Activated T-helper 2 cell treated with anti-CD3 and anti-CD28 coated beads, Interferon-gamma antibody, Interleukin-2, Interleukin-4, amounts not matched to agents 10 μg/mL and 5 μg/mL and 100 μg/mL, durations not matched to agents 14 hours and 24 hours and 36 hours (primary cell): ENCODE measurements at places on chromosomes 6 and 20.

GRCh38 chr6:109118871-109119354 lies 23.6 kb downstream of the CEP57L1 start:
- DNase-seq: no peak
- H3K36me3 ChIP-seq: no peaks in the 10 kb centered on the region
- H3K4me3 ChIP-seq: no peak overlapping the region
- H3K27me3 ChIP-seq: no peaks in the 10 kb centered on the region
- H3K27ac ChIP-seq: no peak overlapping the region

DNA sequence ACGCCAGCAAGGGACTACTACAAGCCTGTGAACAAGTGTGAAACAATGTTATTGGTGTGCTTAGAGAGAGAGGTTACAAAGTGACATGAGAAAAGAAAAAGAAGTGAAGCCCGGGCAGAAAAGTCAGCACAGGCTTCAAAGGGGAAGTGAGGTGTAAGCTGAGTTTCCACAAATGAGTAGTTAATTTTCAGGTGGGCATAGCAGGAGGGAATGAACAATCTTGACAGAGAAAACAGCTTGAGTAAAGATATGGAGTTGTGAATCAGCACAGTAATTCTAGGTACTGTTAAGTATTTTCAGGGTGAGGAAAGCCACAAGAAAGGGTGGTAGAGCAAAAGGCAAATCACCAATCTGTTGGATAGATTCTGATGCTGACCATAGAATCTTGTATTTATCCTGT lies 4.3 kb downstream of the KCNQ5 start:
- H3K4me1 ChIP-seq: peaks cover 45% of the 10 kb centered on the region
- DNase-seq: no peak
- H3K27me3 ChIP-seq: no peaks in the 10 kb centered on the region
- peaks cover 37% of the 10 kb centered on the region for H3K36me3 ChIP-seq

DNA sequence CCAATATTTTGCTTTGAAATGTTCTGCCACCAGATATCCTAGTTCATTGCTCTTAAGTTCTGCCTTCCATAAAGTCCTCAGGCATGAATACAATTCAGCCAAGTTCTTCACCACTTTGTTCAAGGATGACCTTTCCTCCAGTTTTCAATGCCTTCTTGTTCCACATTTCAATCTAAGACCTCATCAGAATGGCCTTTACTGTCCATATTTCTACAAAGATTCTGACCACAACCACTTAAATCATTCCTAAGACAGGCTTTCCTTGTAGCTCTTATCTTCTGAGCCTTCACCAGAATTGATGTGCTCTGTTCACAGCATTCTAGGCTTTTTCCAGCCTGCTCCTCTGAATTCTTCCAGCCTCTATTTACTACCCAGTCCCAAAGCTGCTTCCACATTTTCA lies 319.0 kb downstream of the HACE1 start:
- H3K36me3 ChIP-seq: no peaks in the 10 kb centered on the region
- H3K4me1 ChIP-seq: no peaks in the 10 kb centered on the region
- DNase-seq: no peak

DNA sequence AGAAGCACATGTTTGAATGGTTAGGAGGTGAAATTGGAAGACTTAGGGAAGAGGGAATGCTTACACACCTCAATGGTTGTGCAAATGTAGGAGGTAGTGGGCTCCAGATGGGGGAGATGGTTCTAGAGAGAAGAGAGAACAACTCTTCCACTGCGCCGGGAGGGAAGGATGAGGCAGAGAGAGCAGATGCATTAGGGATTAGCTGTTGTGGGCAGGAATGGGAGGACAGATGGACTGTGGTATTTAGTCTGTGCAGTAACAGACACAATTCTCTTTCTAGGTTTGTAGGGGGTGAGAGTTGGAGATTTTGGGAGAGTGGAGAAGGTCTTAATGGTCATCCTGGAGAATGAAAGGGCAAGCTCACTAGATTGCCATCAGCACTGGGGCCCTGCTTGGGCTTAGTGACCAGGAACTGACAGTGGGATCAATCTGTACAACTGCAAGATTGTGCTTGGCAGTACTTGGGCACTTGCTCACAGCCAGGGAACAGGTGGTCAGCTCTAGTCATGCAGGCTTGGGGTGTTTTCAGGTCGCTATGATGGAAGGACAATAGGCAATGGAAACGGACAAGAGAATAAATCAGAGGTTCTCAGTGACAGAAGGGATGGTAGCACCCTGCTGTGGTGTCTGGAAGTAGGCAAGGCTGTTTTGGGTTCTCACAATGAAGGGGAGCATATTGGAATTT lies 182.0 kb upstream of the MYLIP start:
- H3K4me1 ChIP-seq: peaks cover 3% of the 10 kb centered on the region
- no peak for DNase-seq
- H3K27me3 ChIP-seq: no peaks in the 10 kb centered on the region
- no peaks in the 10 kb centered on the region for H3K36me3 ChIP-seq

DNA sequence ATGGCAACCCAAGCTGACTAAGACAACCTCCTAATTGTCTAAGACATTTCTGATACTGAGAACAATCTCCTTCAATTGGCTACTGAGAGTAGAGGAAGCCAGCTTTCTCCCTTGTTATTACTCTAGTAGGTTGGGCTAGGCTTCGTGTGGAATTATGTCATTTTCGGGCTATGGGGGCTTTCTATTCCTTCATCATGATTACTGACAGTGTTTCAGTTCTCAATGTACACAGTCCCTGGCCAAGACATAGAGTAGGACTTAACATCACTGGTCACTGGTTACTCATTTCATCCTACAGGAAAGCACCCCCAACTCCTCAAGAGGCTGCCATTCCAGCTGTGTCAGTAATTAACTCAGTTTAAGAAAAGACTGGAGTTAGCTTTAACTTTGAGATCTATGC lies 100.0 kb downstream of the KIF6 start:
- peaks cover 8% of the 10 kb centered on the region for H3K27me3 ChIP-seq
- H3K4me3 ChIP-seq: no peak overlapping the region
- no peaks in the 10 kb centered on the region for H3K4me1 ChIP-seq
- no peak overlapping the region for H3K27ac ChIP-seq
- no peak for DNase-seq
- H3K36me3 ChIP-seq: no peaks in the 10 kb centered on the region

DNA sequence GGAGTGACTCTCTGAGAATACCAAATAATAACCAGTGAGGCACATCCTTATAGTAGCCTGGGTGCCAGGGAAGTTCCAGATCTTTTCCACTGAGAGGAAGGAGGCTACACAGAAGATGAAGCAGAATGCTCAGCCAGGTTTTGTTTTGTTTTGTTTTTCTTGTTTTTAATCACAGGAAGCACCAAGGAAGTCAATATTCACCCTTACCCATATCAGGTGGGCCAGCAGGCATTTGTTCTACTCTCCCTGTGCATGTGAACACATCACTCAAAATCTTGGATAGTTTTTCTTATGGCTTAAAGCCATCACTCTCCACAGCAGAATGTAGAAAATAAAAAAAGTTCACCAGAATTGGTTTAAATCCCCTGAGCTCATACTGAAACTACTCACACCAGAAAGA lies 10.5 kb downstream of the SLC17A1 start:
- peaks cover 8% of the 10 kb centered on the region for H3K36me3 ChIP-seq
- peaks cover 7% of the 10 kb centered on the region for H3K4me1 ChIP-seq
- peaks cover 16% of the 10 kb centered on the region for H3K27me3 ChIP-seq
- DNase-seq: no peak
- H3K4me3 ChIP-seq: no peak overlapping the region
- no peak overlapping the region for H3K27ac ChIP-seq

DNA sequence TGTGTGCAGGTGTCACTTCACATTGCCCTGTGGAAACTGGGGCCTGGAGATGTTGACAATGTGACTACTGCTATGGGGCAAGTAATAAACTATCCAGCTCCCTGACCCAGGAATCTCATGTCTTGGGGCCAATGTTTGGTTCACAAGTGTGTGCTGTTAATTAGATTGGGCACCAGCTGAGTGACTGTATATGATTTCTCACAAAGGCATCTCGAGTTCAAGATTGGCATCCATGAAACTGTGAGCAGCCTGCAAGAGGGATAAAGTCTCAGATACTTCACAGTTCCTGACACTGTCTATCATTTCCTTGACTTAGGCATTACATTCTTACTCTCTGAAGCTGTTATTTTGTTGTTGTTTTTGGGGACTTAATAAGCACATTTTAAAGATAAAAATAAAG lies 264.0 kb downstream of the PRKN start:
- H3K36me3 ChIP-seq: no peaks in the 10 kb centered on the region
- H3K4me3 ChIP-seq: no peak overlapping the region
- no peaks in the 10 kb centered on the region for H3K27me3 ChIP-seq
- no peak overlapping the region for H3K27ac ChIP-seq
- DNase-seq: no peak

- no peaks in the 10 kb centered on the region for H3K36me3 ChIP-seq
- no peak overlapping the region for H3K4me3 ChIP-seq
- H3K27me3 ChIP-seq: peaks cover 2% of the 10 kb centered on the region
- no peak for DNase-seq
- peaks cover 3% of the 10 kb centered on the region for H3K4me1 ChIP-seq
Observed at GRCh38 chr6:128172752-128173682, 272.2 kb upstream of the THEMIS start.
